Cardiac muscle cell (in vitro differentiated cells and primary cell): ENCODE measurements at places on chromosomes 4 and X.

GRCh38 chrX:108584617-108585211 is 145.1 kb downstream of the COL4A5 start:
- DNase-seq = peak; percentile 2

GRCh38 chr4:52507774-52508173 is 151.3 kb downstream of the USP46 start:
- no peak for DNase-seq

DNA sequence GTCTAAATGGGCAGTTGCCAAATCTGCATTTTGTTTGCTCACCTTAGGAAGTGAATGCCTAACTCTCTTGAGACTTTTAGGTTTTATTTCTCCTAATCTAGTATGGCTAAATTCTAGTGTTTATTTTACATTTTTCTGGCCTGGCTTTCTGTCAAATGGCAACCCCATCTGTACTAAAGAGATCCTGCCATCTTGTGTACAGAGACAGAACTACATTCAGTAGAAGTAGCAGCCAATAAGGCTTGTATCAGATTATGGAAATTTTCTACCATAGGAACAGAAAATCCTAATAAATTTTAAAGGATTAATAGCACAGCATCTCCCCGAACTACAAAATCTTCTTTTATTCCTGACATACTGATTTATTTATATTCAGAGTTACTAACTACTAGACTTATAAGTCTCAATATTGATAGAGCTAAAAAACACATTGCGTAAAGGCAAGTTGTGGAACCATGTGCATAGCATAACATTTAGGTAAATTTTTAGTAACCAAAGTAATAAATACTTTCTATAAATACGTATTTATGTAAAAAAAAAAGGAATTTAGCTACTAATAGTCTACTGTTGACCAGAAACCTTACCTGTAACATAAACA is 45.5 kb downstream of the TMEM144 start:
- peak; percentile 76 for DNase-seq

DNA sequence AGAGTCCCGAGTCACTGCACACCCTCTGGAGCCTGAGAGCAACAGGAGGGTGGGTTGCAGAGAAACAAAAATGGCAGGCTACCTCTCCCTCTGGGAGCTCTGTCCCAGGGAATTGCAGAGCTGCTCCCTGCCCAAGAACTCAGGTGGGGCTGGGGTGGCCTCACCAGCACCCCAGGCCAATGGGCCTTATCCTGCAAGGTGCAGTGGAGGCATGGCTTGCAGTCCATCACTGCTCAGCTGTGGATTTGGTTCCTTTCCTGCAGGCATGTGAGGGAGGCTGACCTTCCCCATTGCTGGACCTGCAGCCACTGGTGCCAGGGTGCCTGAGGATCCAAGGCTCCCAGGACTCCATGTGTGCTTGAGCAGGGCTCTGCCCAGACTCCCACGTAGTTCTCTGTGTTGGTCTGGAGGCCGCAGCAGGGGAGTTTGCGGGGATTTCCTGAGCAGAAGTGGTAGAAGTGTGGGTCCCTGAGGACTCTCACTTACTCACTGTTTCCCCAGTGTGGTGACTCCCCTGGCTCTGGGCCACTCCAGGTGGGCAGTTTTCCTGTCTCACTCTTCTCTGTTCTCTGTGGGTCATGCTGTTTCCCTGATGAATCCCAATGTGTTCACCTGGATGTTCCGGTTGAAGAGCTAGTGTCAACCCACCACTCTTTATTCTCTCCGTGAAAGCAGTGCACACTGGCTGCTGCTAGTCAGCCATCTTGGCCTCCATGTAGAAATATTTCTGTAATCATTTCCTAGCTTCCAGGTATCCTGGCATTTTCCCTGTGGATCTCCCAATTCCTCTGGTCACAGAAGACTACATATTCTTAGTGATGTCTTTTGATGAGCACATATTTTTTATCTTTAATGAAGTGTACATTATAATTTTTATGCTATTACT is 82.3 kb downstream of the ARHGAP24 start:
- no peak for DNase-seq

- DNase-seq = no peak
Measured at GRCh38 chr4:130068072-130068471, 972.1 kb downstream of the C4orf33 start.

- no peak for DNase-seq
Measured at GRCh38 chr4:25100021-25100555, 60.2 kb downstream of the SEPSECS start.
